Ecto neural progenitor cell (in vitro differentiated cells): ENCODE measurements at places on chromosomes 12 and 14.

DNA sequence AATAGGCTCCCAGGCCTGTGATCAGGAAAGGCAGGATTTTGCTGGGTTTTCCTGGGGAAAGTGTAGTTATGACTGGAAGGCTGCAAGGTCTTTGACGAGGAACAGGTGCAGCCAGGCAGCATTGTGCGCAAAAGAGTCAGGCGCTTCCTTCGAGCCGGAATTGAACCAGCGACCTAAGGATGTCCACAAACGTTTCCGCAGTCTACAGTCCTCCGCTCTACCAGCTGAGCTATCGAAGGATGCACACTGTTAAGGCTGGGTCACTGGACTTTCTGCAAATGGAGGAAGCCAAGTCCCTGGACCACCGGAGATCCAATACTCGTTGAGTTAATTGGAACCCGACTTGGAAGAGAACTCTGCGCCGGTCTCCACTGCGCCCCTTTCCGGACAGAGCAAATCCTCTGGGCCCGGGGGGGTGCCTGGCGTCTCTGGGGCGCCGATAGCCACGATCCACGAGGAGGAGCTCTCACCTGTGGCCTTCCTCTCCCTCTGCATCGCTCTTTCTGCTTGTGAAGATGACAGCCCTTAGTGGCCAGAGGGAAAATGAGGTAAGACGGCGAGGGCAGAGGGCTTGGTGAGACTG lies 18.4 kb upstream of the OR6S1 start:
- no peak for DNase-seq

- DNase-seq, result no peak
Measured at GRCh38 chr14:90979515-90979914, 80.9 kb downstream of the RPS6KA5 start.

DNA sequence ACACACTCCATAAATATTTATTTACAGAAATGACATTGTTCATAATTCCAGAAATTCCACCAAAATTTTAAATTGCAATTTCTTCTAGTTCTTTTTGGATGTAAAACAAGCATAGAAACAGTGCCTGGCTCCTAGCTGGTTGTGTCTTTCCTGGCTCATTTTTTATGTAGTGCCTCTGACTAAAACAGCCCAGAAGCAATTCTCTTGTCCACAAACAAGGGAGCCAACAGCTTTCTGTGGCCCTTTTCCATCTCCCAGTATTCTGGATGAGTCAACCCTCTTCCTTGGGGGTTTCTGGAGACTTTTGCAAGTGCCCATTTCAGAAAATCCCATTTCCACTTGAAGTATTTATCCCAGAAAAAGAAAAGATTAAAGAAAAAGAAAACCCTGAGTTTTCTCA lies 141.4 kb downstream of the PHLDA1 start:
- DNase-seq, result no peak

- no peak for DNase-seq
Measured at GRCh38 chr12:92062539-92063493, 82.8 kb downstream of the BTG1 start.
